Kasumi-1 (cell line): ENCODE measurements at places on chromosomes 5 and 9.

GRCh38 chr9:83706676-83707517 is 861 bp downstream of the UBQLN1 start:
- DNase-seq: peak; percentile 46

- DNase-seq: no peak
Observed at GRCh38 chr5:56513141-56513540, 280.0 kb upstream of the ANKRD55 start.

GRCh38 chr5:155332618-155333017 is 319.1 kb downstream of the KIF4B start:
- DNase-seq: no peak

DNA sequence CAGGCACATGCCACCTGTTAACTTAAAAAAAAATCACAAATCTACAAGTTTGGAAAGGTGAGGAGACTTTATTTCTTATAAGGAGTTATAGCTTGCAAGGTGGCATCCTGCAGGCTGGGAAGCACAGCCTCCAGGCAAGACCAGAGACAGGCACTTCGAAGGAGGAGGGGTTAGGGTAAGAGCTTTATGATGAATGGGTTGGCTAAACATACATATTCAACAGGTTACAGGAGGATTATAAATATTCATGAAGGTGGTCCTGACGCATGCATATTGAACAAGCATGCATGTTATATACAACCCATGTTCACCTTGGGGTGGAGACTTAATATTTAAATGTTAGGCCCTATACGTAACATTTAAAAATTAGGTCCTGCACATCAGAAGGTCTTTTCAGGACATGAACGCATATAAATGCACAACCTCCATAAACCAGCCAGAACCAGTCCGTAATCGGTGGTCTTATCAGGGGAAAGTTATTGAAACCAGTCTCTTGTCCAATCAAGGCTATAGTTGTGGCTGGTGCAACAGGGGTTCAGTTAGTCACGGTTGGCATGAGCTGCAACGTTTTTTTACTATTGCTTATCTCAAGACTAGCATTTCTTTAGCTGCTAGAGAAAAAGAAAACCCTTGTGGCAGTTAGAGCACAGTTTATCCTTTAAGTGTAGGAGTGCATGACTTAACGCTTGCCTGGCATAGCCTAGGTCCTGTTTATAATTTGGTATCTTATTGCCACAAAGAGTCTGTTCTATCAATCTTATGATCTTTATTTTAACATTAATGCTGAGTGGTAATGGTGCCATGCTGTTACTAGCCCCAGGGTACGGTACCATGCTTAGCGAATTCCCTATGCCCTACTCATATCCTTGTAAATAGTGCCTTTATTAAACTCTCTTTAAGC is 72.7 kb downstream of the C9orf57 start:
- no peak for DNase-seq

DNA sequence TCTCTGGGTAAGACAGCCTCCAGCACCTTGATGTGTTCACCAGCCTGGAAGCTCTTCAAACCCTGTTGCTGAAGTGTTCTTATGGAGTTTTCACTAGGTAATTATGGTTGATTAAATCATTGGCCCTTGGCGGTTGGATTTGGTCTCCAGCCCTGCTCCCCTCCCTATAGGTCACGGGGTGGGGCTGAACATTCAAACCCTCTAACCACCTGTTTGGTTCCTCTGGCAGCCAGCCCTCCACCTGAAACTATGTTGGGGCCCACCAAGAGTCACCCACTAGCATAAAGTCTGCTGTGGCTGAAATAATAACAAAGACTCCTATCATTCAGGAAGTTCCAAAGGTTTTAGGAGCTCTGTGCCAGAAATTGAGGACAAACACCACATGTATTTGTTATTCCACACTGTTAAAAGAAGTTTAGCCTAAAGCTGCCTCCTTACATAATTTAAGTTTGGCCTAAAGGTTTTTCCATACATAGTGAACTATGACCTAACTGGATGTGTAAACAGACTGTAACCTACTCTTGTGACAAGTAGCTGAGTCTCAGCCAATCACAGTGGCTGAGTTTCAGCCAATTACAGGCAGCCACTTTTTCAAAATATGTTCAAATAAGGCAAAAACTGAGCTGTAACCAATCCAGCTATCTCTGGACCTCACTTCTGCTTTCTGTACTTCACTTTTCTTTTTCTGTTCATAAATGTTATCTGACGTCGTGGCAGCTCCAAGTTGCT is 34.8 kb downstream of the TMEM252 start:
- DNase-seq: peak; percentile 51

DNA sequence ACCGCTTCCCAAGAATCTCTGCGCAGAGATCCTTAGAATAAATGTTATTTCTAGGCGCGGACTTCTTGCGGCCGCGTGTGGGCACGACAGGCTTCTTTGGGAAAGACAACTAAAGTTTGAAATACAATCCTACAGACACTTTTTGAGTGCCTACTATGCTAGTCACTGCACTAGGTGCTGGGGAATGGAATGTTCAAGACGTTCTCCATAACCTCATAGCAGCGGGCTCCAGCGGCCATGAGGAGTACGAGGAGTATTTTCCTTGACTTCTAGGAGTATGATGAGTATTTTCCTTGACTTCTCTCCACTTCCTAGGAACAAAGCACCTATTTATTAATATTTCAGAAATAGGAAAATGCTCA is 636 bp upstream of the PWWP2A start:
- no peak for DNase-seq

- DNase-seq: no peak
Observed at GRCh38 chr5:128077526-128077925, 6.0 kb upstream of the SLC12A2 start.
